ENCODE measurements at places on chromosomes 12 and 14.

GRCh38 chr12:80188576-80188975 lies 89.2 kb downstream of the OTOGL start:
- DNase-seq = no peak

DNA sequence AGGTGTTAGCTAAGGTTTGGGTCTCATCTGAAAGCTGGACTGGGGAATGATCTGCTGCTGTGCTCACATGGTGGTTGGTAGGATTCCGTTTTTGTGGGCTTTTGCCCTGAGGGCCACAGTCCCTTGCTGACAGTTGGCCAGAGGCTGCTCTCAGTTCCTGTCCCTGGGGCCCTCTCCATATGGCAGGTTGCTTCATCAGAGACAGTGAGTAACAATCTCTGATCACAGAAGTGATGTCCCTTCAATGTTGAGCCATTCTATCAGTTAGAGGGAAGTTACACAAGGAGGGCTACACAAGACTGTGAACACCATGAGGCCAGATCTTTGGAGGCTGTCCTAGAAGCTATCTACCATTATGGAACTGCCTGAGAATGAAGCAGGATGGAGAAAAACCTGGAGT lies 137.2 kb downstream of the AACS start:
- no peak for DNase-seq

- no peak for DNase-seq
Observed at GRCh38 chr14:35829449-35829848, 3.3 kb downstream of the BRMS1L start.

DNA sequence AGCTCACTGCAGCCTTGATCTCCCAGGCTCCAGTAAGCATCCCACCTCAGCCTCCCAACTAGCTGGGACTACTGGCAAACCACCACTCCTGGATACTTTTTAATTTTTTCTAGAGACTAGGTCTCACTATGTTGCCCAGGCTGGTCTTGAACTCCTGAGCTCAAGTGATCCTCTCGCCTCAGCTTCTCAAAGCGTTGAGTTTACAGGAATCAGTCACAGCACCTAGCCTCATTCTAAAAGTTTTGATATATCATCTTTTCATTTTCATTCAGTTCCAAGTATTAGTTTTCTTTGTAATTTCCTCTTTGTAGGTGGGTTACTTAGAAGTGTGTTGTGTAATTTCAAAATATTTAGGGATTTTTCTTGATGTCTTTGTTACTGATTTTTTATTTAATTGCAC lies 9.6 kb downstream of the CBX5 start:
- DNase-seq = no peak

- no peak for DNase-seq
Observed at GRCh38 chr14:47389535-47389934, 285.9 kb downstream of the MDGA2 start.
